ENCODE measurements at places on chromosomes 1 and 21.

GRCh38 chr1:86069757-86070145 lies 86.8 kb downstream of the COL24A1 start:
- DNase-seq = no peak

GRCh38 chr1:83097715-83098114 lies 901.2 kb downstream of the TTLL7 start:
- DNase-seq = no peak

DNA sequence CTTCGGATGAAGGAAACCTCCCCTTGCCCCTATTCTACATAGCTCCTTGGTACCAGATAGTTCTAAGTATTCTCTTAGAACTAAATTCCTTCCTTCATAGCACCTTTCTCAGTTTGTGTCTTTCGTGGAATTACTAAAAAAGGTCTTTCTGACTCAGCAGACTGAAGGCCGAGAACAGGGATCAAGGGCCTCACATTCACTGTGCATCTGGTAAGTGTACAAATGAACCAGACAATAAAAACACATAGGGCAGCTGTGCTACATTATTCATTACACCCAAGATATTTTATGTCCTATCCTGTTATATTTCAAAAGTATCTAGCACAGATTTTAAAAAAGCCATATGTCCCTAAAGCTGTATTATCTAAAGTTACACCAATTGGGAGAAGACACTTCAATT lies 62.9 kb upstream of the HP1BP3 start:
- DNase-seq = no peak

GRCh38 chr1:150484861-150485260 lies 2.4 kb upstream of the TARS2 start:
- no peak for DNase-seq

GRCh38 chr1:193140254-193140653 lies 18.4 kb downstream of the CDC73 start:
- DNase-seq = no peak

GRCh38 chr1:61426254-61426653 lies 298.7 kb downstream of the TM2D1 start:
- DNase-seq = peak; percentile 56

- no peak for DNase-seq
Measured at GRCh38 chr1:59092126-59092525, 204.8 kb upstream of the FGGY start.

- no peak for DNase-seq
Measured at GRCh38 chr1:67759692-67760029, 73.6 kb downstream of the GNG12 start.

GRCh38 chr1:114369930-114370329 lies 141.1 kb downstream of the TRIM33 start:
- no peak for DNase-seq

DNA sequence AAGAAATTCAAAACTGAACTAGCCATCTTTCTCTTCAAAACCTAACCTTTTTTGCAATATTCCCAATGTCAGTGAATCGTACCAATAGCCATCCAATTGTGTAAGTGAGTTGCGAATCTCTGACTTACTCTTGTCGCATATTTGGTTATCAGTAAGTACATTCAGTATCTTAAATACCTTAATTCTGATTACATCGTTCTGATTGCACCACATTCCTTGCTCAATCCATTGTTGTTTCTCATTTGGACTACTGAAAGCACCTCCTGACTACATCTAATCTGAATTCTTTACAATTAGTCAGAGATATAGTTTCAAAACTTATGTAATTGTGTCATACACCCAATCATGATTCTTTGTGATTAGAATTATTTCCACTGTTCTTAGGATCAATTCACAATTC lies 16.8 kb upstream of the BRINP3 start:
- no peak for DNase-seq

GRCh38 chr1:88946861-88947260 lies 45.6 kb downstream of the KYAT3 start:
- DNase-seq = no peak

DNA sequence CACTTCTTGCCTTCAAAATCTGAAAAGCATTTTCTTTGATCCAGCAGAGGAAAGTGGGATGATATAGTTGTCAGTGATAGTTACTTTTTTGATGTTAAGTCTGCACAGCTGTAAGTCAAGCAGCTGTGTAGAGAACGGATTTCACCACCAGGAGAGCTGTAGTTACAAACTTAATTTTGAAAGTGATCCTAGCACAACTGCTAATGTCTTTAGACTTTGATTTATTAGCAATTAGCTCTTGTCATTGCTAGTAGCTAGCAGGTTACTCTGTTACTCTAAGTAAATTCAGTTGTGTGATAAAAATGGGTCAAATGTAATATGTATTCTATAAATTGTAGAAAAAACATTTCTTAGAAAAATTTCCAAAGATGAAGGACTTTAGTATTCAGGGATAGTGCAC lies 46.0 kb downstream of the ALG6 start:
- DNase-seq = no peak

GRCh38 chr1:13662493-13662892 lies 37.5 kb upstream of the PRDM2 start:
- DNase-seq = no peak

DNA sequence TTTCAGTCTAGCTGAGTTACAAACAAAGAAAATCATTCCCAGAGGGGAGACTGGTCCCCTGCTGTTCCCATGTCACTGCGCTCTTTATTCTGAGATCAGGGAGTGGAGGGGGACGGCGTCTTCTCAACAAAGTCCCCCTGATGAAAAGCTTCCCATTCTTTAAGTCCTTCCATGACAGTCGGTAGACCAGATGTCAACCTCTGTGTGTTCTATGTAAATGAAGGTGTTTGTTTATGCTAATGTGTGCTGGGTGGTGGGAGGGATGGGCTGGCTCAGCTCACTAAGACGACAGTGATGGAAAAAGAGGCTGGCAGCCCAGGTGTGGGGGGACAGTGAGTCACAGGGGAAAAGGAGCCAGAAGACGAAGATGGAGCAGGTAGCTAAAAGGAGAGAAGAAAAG lies 148.2 kb upstream of the KLHDC7A start:
- DNase-seq = no peak

DNA sequence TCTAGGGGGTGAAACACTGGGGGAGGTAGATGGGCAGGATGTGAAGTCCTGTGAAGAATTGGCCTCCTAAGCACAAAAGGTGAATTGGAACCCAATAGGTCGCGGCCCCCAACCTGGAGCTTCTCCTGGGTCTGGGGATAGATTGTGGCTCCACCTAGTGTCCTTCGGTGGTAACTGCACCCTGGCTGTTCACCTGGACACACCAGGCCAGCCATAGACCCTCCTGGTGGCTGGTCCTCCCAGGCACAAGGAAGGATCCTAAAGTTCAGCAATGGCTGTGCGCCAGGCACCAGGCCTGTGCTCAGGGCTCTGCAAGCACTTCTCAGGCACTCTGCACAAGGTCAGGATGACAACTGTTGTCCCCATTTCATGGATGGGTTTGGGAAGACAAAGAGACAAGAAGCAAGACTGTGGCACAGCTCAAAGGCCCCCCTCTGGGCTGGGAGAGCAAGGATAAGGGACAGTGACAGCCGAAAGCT lies 13.5 kb downstream of the ESPN start:
- peak; percentile 59 for DNase-seq

- peak; percentile 52 for DNase-seq
Measured at GRCh38 chr1:155307247-155307740, 1.4 kb upstream of the FDPS start.

DNA sequence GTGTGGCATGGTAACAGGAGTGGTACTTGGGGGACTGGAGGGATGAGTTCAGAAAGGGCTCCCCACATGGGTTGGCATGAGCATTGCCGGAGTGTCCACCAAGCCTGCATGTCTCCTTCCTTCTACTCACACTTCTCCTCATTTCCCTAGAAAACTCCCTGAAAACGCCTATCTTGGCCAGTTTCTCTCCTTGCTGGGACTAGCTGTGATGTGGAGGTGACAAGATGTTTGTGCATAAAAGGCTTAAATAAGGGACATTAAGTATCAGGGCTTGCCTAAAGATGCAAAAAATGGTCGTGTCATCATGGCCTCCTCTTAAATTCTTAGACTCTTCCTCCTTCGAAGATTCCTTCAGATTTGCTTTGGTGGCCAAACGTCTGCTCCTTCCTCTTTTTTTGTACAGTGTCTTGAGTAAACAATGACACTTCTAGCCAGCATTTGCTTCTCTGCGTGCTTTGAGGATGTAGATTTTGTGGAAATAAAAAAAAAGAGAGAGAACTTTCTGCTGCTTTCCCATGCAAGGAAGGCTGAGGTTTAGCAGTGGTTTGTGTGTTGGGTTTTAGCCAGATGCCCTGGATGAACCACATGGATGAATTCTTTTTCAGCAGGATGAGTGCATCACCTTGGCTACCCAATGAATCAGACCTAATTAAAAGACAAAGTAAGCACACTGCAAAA lies 239.1 kb upstream of the IRF2BP2 start:
- DNase-seq = no peak

DNA sequence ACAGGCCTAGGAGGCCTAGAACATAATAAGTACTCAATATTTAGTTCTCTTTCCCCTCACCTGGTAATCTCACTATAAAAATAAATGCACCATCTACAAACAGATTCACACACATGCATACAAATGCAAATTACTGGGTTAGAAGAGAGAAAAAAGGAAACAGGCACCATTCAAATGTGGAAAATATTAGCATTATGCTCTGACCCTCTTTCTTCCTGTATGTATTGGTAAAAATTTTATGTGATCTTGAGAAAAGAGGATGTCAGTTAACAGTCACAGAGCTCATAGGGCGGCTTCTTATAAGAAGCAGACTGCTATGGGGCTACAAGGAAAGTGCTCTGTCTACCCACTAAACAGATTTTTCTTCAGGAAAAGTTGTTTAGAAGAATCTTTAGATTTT lies 565.4 kb downstream of the LMO4 start:
- DNase-seq = no peak

- no peak for DNase-seq
Measured at GRCh38 chr1:94029130-94029993, 91.6 kb downstream of the ABCA4 start.

GRCh38 chr1:96510391-96510790 lies 211.2 kb upstream of the PTBP2 start:
- no peak for DNase-seq

DNA sequence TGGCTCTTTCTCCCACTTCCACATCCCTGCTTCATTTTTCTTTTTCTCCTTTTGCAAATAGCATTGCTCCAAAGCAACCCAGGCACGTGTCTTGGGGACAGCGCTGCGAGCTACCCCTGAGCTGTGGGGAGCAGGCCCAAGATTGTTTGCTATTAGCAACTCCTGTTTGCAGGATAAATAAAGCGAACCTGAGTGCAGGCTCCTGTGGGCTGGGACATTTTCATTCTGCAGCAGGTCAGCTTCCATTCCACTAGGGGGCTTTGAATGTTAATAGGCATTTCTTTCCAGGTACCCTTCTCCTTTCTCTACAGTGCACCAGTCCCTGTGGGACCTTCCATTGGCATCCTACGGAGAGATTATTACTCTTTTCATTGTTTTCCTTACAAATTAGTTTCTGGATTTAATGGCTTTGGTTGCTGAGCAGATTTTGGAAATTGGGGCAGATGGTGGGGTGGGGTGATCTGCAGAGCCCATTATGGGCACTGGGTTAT lies 54.0 kb downstream of the OLFML3 start:
- no peak for DNase-seq

DNA sequence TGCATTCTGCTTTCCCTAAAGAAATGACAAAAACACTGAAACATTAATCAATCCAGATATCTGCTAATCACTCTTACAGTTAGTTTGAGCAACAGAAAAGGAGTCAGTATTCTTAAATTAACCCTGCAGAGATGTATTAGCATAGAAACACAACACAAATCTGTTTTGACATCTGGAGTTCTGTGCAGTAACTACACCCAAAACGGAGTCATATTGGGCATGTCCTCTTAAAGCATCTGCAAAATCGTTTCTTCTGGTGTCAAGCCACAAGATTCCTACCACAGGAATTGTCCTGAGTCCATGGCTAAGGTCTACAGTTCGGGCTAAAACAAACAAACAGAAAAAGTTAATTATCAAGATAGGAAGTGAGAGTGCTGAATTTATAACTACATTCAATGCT lies 332.1 kb upstream of the PKN2 start:
- DNase-seq = no peak

DNA sequence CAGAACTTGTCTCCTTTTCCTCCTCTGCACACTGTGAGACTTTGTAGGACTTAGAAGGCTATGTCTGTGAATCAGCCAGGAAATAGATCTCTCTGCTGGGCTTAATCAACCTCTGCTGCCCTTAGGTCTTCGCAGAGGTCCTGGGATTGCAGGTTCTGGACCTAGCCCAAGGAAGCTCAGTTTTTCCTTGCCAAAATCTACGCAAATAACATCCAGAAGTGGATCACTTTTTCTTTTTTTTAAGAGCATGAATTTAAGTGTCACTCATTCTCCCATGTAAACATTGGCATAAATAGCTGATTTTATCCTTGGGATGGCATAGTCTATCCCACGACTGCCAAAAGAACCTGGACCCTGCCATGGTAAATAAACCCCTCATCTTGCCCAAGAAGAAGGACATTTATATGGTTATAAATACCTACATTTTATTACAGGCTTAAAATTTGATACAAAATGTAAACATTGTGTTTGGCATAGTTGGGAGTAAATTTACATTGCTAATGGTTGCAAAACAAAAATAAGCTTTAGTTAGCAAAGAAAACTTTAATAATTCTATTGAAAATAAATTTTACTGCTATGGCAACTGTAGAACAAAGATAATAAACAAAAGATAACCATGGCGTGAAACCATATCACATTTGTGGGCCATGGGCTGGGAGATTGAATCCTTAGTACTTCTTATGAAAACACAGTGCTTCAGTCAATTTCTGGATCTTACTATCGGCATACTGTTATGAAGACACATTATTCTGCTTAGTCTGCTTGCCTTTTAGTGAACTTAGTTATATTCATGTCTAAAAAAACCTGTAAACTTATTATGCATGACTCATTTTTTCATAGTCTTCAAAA lies 24.5 kb upstream of the DISC1 start:
- DNase-seq = no peak

DNA sequence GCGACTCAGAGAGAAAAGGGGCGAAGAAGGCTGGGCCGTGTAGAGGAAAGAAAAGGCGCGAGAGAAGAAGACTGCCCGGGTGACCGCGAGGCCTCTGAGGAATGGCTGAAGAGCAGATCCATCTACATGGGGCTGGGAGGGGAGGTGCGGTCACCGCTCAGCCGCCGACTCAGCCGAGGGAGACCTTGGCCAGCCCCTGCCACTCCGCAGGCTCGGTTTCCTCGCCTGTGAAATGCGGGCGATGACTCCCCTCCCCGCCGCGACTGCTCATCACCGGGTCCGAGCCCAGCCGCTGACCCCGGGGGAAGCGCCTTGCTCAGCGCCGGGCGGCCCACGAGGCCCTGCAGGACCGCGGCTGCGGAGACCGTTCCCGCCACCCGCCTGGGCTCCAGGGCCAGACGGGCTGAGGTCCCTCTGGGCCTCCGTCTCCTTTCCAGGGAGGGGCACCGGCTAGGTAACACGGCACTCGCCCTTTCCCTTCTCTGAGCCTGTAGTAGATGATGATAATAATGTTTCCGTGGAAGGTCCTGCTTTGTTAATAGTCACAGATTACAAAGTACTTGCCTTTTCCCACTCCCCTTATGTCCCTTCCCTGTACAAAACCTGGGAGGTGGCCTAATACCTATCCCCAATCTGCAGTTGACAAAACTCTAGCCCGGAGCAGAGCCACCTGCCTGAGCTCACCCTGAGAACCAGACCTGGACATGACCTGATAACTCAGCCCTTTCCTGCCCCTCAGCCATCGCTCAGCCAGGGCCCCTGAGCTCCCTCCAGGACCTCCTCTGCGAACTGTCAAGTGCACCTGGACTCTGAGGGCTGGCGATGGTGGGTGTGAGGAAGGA lies 1.6 kb upstream of the BSND start:
- no peak for DNase-seq
